ENCODE measurements at places on chromosomes 7 and 10.

GRCh38 chr7:33233659-33234058 lies 104.3 kb downstream of the BBS9 start:
- no peak for DNase-seq

DNA sequence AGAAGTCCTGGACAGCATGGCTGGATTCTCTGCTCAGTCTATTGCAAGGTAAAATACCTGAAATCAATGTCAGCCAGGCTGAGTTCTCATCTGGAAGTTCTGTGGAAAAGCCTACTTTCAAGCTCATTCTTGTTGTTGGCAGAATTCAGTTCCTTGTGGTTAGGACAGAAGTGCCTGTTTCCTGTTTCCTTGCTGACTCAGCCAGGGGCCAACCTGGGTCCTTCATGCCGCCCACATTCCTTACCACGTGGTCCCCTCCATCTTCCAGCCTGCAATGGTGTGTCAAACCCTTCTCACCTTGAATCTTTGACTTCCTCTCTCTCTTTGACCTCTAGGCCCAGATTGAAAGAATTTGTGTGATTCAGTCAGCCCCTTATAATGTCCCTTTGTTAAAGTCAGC lies 197.1 kb upstream of the STK17A start:
- DNase-seq = no peak

GRCh38 chr7:43791-44540 lies 148.4 kb upstream of the FAM20C start:
- no peak for DNase-seq

- no peak for DNase-seq
These were observed 17.4 kb downstream of the C7orf57 start for GRCh38 chr7:48052748-48053147.

All from activated gamma-delta T cell (primary cell).